DND-41 (cell line): ENCODE measurements at places on chromosomes 1 and 21.

- no peak overlapping the region for H3K4me3 ChIP-seq
- peaks cover 11% of the 10 kb centered on the region for H3K27me3 ChIP-seq
- DNase-seq = no peak
- H3K27ac ChIP-seq = no peak overlapping the region
- H3K4me1 ChIP-seq = no peaks in the 10 kb centered on the region
Measured at GRCh38 chr21:45318146-45318555, 30.5 kb upstream of the POFUT2 start.

- DNase-seq = no peak
- H3K27ac ChIP-seq = no peak overlapping the region; the same call in 1 of the 2 replicates
- peaks cover 71% of the 10 kb centered on the region for H3K4me1 ChIP-seq
- no peak overlapping the region for H3K4me3 ChIP-seq
- H3K36me3 ChIP-seq = peaks cover 69% of the 10 kb centered on the region
Measured at GRCh38 chr1:207857447-207857846, 53.5 kb downstream of the CD34 start.

- H3K4me3 ChIP-seq = no peak overlapping the region
- DNase-seq = no peak
- peaks cover 3% of the 10 kb centered on the region; the same call in 1 of the 2 replicates for H3K4me1 ChIP-seq
- H3K27me3 ChIP-seq = peaks cover 20% of the 10 kb centered on the region
- H3K36me3 ChIP-seq = no peaks in the 10 kb centered on the region
Measured at GRCh38 chr1:1132956-1133750, 17.3 kb upstream of the C1orf159 start.

GRCh38 chr1:207282058-207282457 is 39.4 kb upstream of the CD55 start:
- no peak for DNase-seq
- no peaks in the 10 kb centered on the region for H3K27me3 ChIP-seq
- H3K36me3 ChIP-seq = no peaks in the 10 kb centered on the region
- H3K4me3 ChIP-seq = no peak overlapping the region
- peaks cover 5% of the 10 kb centered on the region; the same call in 1 of the 2 replicates for H3K4me1 ChIP-seq

- H3K27ac ChIP-seq = no peak overlapping the region
- H3K4me3 ChIP-seq = no peak overlapping the region
- no peak for DNase-seq
- no peaks in the 10 kb centered on the region for H3K27me3 ChIP-seq
Measured at GRCh38 chr1:212127221-212127620, 91.7 kb downstream of the DTL start.

DNA sequence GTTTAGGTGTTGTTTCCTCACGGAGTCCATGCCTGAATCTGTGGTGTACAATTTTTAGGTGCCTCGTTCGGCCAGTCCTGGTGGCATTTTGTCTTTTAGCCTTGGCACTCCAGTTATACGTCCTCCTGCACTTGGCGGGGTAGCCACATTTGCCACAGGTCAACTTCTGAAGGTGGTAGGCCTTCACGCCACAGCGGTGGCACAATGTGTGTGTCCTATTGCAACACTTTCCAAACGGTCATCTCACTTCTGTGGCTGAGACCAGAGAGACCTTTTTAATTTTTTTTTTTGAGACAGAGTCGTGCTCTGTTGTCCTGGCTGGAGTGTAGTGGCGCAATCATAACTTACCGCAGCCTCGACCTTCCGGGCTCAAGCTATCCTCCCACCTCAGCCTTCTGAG is 49.1 kb downstream of the CAMTA1 start:
- peaks cover 16% of the 10 kb centered on the region for H3K36me3 ChIP-seq
- no peak for DNase-seq
- no peaks in the 10 kb centered on the region for H3K27me3 ChIP-seq
- H3K4me1 ChIP-seq = no peaks in the 10 kb centered on the region

GRCh38 chr1:218207194-218207593 is 77.9 kb upstream of the RRP15 start:
- H3K4me3 ChIP-seq = no peak overlapping the region
- no peak for DNase-seq
- no peak overlapping the region for H3K27ac ChIP-seq
- H3K27me3 ChIP-seq = no peaks in the 10 kb centered on the region
- no peaks in the 10 kb centered on the region for H3K4me1 ChIP-seq

- no peak overlapping the region for H3K4me3 ChIP-seq
- H3K27me3 ChIP-seq = no peaks in the 10 kb centered on the region
- no peaks in the 10 kb centered on the region; the same call in 1 of the 2 replicates for H3K36me3 ChIP-seq
- H3K27ac ChIP-seq = no peak overlapping the region
Measured at GRCh38 chr21:15754640-15755039, 24.9 kb downstream of the USP25 start.

DNA sequence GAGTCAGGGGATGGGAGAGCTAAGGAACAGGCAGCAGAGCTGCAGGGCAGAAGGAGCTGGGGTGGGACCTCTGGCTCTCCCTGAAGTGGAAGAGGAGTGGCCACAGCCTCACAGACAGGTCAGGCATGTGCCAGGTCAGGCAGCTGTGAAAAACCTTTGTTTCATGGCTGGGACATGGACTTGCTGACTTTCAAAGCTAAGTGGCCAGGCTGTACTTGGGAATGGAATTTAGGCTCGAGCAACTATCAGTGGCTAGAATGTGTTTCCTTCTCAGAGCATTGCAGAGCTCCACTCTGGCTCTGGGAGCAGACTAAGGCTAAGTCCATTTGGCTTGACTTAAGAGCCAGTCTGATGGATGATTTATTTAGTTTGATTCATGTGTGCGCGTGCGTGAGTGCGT is 385.1 kb downstream of the LMX1A start:
- H3K4me3 ChIP-seq = no peak overlapping the region
- DNase-seq = no peak
- H3K27me3 ChIP-seq = no peaks in the 10 kb centered on the region
- H3K27ac ChIP-seq = no peak overlapping the region
- H3K4me1 ChIP-seq = no peaks in the 10 kb centered on the region
- H3K36me3 ChIP-seq = no peaks in the 10 kb centered on the region
